ENCODE measurements at places on chromosomes 2 and 18.

- DNase-seq = no peak
These were observed 41.9 kb upstream of the AAK1 start for GRCh38 chr2:69685321-69686048.

- DNase-seq = no peak
These were observed 396.6 kb upstream of the TRIB2 start for GRCh38 chr2:12320027-12320734.

DNA sequence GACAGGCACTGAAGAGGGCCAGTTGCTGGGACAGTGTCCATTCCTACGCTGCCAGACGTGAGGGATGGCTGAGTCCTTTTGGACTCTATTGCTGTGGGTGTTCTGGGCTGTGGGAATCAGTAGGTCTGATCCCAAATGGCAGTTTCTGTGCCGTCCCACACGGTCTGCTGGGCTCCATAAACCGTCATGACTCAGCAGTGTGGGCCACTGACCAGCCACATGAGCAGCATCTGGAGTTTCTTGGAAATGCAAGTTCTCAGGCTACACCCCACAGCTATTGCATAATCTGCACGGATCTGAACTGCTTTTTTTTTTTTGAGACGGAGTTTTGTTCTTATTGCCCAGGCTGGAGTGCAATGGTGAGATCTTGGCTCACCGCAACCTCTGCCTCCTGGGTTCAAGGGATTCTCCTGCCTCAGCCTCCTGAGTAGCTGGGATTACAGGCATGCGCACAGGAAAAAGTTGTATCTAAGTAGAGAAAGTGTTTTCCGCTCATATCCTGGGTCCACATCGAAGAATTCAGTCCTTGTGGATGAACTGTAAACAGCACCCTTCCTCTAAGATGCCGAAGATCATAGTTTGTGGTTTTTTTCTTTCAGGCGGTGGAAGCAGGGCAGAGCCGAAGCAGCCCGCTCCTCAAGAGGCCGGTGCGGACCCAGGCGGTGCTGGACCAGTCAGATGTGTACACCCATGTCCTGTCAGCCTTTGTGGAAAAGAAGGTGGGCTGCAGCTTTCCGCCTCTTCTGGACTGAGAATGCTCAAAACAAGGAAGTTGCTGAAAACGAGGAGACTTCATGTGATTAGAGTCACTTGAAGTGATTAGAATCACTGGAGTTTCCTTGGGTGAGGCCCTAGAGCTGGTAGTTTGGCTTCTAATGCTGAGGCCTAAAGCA is 25.5 kb downstream of the RMC1 start:
- DNase-seq = no peak

DNA sequence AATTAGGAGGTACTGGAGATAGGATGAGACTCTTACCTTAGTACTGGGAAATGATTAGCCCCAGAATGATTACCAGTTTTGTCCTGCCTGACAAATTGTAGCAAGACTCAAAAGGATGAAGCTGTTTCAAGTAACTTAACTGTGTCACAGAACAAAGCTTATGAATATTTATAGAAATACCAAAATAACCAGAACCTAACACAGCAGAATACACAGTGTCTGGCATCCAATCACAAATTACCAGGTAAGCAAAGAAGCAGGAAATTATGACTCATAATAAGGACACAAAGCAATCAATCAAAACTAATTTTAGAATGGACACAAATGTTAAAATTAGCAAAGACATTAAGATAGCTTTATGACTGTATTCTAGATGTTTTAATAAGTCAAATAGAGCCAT is 91.9 kb downstream of the CTNNA2 start:
- DNase-seq = no peak

DNA sequence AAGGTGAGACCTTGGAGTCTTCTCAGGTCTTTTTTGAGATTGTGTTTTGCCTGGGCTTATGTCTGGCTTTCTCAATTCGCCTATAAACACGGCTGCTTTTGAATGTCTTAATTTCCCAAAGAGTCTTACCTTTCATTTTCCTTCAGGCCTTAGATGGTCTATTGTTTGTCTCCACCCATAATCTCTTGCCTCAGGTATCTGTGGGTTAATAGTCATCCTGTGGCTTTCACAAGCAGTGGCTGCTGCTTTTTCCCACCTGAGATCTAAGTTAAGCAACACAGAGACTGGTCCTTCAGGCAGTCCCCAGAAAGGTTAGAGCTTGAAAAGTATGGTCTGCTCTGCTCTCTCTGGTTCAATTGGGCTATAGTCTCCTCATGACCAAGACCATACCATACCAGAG is 275.3 kb downstream of the INSIG2 start:
- DNase-seq = no peak
